ENCODE measurements at places on chromosomes 1 and 21.
A peak's percentile ranks its signal among the peaks of the same experiment; 100 is the strongest.

DNA sequence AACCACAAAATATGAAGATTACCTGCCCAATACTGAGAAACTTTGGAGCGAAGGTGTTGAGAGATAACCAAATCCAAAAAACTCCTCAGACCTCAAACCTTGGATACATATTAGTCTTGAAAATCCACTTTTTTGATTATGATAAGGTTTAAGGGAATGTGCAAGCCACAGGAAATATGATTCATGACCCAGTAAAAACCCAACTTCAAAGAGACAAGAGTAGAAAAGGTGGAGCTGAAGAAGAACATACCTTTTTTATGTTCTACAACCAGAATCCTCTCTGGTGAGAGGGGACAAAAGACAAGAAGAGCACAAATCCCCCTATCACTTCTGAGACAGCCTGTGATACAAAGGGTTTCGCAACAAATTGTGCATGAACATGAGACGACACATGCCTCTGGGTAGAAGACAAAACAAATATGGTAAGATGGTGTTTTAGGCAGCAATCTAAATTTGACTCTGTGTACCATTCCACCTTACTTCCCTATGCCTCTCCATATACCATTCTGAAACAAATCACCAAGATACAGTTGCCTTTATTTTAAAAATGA, 37.3 kb downstream of the COL24A1 start:
- DNase-seq: no peak

GRCh38 chr1:183248989-183249691, 63.1 kb downstream of the LAMC2 start:
- DNase-seq: peak; percentile 24

DNA sequence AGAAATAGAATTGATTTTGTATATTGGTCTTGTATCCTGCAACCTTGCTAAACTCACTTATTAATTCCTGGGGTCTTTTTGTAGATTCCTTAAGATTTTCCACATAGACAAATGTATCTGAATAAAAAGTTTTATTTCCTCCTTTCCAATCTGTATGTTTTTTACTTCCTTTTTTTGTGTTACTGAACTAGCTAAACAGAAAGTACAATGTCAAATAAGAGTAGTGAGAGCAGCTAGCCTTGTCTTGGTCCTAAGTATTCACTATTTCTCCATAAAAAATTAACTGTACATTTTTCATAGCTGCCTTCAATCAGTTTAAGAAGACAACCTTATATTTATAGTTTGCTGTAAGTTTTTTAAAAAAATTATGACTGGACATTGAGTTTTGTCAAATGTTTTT, 74.9 kb downstream of the FASLG start:
- no peak for DNase-seq

- no peak for DNase-seq
Measured at GRCh38 chr1:99673315-99673714, 27.4 kb downstream of the PALMD start.

- no peak for DNase-seq
Measured at GRCh38 chr1:48671578-48671977, 105.1 kb downstream of the BEND5 start.

DNA sequence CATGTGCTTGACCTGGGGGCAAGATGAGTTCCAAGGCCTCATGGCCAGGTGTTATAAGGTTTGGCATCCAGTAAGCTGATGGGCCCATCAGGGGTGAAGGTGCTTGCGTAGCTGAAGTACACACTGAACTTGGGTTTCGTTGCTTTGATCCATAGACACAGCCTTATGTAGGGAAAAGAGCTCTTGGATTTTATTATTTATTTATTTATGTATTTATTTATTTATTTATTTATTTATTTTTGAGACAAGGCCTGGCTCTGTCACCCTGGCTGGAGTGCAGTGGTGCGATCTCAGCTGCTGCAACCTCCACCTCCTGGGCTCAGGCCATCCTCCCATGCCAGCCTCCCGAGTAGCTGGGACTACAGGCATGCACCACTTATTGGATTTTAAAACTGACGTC, 63.2 kb downstream of the FOXD2 start:
- no peak for DNase-seq

DNA sequence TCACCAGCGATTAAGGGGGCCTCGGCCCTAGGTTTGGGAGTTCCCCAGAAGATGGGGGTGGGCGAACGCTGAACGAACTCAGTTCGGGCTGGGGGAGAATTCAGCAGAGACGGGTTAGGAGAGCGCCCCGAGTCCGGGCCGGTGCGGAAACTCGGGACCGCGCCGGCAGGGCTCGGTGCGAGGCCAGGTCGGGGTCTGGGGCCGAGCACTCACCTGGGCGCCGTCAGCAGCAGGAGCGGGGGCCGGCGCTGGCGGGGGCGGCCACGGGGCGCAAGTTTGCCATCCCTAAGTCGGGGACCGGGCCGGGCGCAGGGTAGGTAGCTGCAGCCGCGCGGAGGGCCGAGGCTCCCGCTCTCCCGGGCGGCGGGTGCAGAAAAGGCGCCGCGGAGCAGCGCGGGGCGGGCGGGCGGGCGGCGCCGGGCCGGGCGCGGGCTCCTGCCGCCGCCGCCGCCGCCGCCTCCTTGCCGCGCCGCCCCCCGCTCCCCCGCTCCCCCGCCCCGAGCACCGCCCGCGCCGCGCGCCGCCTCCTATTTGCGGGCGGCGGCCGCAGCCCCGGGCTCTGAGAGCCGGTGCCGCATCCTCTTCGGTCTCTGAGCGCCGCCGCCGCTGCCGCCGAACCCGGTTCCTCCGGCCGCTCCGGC, 349 bp downstream of the ADGRB2 start:
- no peak for DNase-seq

GRCh38 chr1:69814926-69815325, 247.2 kb downstream of the LRRC7 start:
- peak; percentile 8 for DNase-seq

DNA sequence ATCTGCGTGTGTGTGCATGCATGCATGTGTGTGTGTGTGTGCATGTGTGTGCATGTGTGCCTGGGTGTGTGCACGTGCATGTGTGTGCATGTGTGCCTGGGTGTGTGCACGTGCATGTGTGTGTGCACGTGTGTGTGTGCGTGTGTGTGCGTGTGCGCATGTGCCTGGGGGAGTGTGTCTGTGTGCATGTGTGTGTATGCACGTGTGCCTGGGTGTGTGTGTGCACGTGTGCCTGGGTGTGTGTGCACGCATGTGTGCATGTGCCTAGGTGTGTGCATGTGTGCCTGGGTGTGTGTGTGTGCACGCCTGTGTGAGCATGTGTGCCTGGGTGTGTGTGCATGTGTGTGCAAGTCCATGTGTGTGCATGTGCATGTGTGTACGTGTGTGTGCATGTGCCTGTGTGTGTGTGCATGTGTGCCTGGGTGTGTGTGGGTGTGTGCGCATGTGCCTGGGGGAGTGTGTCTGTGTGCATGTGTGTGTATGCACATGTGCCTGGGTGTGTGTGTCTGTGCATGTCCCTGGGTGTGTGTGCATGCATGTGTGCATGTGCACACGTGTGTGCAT, 29.3 kb upstream of the COL6A2 start:
- no peak for DNase-seq

DNA sequence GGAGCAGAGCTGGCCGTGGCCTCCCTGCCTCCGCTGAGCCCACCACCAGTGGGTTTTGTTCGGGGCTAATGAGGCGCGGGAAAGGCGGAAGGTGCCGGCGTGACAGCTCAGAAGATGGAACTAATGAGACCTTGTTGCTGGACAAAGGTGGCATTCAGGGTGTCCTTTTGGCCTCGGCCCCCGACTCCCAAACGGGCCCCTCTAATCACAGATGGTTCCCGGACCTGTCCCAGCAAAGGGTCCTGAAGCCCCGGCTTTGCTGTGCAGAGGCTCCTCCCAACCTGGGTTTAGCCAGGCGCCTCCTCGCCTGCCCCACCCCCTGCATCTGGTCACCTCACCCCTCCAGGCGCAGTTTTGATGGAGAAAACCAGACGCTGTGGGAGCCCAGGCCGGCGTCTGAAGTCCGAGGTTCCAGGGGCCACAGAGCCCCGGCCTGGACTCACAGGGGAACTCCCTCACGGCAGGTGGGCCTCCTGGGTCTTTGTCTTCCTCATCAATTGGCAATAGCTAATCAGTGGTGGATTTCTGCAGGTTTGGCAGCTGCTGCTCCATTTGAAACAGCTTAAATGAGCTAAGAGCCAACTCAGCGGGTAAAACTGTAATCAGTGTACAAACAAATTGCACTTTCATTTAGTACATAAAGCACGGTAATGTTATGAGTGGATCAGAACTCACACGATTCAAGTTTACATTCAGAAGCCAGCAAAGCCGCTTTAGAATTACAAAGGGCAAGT, 44.3 kb upstream of the ADARB1 start:
- DNase-seq: no peak

- DNase-seq: peak; percentile 55
Measured at GRCh38 chr1:84143796-84144565, at the start of gene PRKACB. PRKACB (plus strand) TSS chr1:84144271; CDS start chr1:84144362, 91 bp downstream.

DNA sequence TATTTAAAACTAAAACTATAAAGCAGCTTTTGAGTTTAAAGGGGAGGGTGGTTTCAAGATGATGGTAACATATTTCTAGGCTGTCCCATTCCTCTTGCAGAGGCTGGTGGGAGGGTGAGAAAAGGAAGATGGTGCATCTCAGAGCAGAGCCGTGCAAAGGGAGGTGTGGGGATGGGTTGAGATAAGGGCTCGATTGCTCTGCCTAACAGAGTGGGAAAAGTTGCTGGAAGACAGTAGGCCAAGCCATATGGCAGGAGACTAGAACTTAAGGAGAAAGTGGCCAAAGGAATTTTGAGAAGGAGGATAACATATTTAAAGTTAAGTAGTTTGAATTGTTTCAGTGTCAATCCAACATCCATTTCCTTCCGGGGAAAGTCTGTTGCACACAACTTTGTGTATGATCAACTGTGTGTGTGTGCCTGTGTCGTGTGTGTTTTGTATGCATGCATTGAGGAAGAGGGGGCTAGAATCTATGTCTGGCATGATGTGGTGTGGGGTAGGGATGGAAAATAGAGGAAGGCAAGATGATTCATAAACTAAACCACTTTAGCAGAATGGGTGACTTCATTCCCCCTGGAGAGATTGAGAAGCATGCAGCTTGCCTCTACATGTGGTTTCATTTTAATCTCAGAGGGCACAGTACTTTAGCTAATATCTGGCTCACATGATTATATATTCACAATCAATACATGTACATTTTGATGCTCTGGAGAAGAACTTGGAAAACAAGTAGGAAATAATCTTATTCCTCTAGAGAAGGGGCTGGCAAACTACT, 145.0 kb upstream of the DNAH14 start:
- DNase-seq: peak; percentile 55

GRCh38 chr1:10515301-10515975, 40.7 kb downstream of the PEX14 start:
- DNase-seq: no peak

DNA sequence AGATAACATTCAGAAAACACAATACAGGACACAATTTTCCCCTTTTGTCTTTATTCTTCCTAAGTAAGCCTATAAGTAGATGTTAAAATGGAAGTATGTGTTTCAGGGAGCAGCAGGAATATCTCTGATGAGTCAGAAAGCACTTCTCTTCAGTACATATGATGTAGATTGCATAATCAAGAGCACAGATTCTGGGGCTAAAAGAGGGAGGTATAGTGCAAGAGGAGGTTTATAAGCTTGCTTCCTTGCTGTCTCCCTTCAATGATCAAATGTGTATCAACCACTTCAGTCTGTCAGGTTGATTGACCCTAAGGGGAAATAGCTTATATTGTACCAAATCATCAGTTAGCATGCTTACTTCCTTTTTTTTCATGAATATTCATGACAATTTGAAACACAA, 822.8 kb downstream of the BRINP3 start:
- DNase-seq: peak; percentile 14

DNA sequence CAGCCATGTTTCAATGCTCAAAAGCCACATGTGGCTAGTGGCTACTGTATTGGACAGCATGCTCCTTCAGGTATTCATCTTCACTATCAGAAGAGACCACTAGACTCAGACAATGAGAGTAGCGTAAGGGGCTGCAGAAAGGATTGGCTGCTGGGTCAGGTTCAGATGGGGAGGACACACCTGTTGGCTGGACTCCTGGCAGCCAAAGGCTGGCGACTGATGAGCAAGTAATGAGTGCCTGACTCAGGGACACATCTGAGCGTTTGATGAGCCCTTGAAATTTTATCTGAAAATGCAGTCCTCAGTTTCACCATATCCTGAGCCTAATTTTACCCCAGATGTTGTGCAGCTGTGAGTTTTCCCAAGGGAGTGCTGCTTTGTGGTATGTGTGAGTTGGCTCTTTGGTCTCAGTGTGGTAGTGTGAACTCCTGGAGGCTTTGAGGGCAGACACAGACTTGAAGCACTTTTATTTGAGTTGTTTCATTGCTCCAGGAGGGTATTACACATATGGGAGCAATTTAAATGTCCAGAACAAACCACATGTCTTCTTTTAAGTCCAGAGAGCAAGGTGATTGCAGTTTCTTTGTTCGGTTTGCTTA, 9.6 kb downstream of the ST6GALNAC3 start:
- peak; percentile 80 for DNase-seq

GRCh38 chr21:15057285-15057684, 7.5 kb downstream of the NRIP1 start:
- DNase-seq: no peak

DNA sequence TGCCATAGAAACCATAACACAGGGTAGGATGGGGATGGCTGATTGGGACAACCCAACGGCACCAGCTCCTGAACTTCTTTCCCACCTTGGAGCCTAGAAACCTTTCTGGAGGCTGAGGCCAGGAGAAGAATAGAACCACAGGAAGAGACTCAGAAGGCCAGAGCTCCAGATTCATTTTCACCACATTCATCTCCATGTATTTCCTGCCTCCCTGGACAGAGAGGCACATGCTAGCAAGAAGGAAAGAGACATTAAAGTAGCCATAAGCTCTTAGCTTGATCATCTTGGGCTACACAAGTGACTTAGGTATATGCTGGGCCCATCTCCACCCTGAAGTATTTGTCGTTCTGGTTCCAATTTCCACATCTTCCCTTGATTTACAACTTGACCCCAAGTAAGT, 44.1 kb downstream of the PLXNA2 start:
- DNase-seq: no peak

DNA sequence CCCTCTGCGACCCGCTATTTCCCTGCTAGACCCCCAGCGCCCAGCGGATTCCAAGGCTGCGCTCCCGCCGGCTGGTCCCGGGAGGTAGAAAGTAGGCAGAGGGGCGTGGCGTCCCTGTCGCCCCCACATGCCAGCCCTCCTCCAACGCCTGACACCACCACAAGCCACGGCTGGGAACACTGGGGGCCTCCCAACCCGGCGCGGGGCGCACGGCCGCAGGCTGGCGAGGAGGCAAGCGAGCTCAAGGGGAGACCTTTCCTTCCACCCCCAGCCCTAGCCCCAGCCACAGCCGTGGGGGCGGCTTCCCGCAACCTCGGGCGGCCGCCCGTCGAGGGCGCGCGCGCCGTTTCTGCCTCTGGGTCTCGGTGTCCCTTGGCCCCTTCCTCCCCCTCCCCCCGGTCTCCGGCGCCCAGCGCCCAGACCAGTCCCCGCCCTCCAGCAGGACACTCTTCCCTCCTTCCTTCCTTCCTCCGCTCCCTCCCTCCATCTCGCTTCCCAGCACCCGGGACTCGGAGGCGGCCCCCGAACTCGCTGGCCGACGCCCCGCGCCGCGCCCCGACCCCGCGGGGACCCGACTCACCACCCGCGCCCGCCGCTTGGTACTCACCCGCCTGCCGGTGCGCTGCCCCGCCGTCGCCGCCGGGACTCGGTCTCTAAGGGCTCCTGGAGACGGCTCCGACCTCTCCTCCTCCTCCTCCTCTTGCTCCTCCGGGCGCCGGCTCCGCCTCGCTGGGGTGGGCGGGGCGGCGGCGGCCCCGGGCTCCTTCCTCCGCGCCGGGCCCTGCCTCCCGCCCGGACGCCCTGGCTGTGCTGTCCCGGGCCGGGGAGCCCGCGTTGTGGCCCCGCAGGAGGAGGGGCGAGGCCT, at the start of gene GNG12:
Gene GNG12, minus strand, starts transcription at position 731 of the 865 bp plus-strand sequence. CDS start 125,781 bp downstream, outside the sequence.
- DNase-seq: peak; percentile 92

- DNase-seq: peak; percentile 81
Measured at GRCh38 chr1:54547601-54548388, at the start of gene ACOT11. ACOT11 (plus strand) TSS chr1:54548228; CDS start chr1:54548310, 82 bp downstream.
